ENCODE measurements at places on chromosomes 2 and 18. TPM values are rescaled to one million over a fixed set of nuclear protein-coding genes. Genes with fewer than 3 reads are reported as not detected.

GTF2A1L gene
- total RNA-seq, result not detected

BOK gene
- total RNA-seq, result 23.4 TPM

POTEE gene
- 0.35 TPM for total RNA-seq

CMPK2 gene
- total RNA-seq, result 2.4 TPM

THSD7B gene
- total RNA-seq, result 2.3 TPM

PDE11A gene
- 1.5 TPM for total RNA-seq
